ENCODE measurements at places on chromosomes 16 and 17.

- no peak for DNase-seq
Observed at GRCh38 chr17:4310354-4311060, 46.7 kb upstream of the ANKFY1 start.

DNA sequence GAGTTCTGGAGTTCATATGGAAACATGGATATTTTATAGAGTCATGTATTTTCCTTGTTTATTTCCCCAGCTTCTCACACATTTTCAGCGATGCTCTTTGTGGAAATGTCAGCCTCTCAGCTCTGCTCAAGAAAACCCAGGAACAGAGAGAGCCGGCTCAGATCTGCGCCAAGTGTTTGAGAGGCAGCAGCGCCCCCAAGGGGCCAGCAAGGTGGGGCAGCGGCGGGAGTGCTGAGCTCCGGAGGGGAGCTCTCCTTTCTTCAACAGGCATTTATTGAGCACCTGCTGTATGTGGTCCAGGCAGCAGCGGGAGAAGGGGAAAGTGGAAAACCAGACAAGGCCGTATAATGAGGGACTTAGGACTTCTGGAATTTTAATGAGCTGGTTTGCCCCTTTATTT, 421.1 kb upstream of the C16orf82 start:
- no peak for DNase-seq

- no peak for DNase-seq
Observed at GRCh38 chr17:64639516-64639915, 22.6 kb downstream of the SMURF2 start.

DNA sequence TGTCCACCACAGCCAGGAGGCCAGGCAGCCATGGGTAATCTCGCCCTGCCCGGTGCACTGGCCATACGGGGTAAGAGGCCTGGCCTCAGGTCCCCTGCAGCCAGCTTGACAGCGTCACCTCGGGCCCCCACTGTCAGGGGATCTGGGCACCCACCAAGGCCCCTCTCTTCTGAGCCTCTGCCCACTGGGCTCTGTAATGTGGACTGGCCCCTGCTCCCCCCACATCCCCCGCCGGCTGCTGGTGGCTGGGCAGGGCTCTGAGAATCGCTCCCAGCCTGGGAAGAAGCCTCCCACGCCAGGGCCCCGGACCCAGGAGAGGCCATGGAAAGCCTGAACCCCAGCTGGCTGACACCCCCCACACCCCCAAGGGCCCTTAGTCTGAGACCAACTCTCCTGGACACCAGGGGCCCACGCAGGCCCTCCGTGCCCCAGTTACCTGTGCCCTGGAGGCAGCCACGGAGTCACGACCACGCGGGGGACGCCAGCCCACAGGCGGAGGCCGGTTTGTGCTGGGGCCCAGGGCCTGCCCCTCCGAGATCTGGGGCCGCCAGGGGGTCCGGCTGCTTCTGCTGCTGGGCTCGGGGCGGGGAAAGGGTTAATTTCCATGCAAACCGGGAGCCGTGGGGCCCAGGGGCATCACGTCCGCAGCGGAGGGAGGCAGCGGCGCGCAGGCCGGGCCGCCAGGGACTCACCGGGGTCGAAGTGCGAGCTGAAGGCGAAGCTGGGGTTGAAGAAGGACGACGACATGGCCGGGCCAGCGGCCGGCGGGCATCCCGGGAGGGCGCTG, at the start of gene PVALEF:
TSS of gene PVALEF (plus strand) at position 262 of the 787 bp plus-strand sequence. CDS start 15,720 bp downstream, outside the sequence.
- no peak for DNase-seq

GRCh38 chr17:48012654-48013053, 24.9 kb downstream of the COPZ2 start:
- no peak for DNase-seq

DNA sequence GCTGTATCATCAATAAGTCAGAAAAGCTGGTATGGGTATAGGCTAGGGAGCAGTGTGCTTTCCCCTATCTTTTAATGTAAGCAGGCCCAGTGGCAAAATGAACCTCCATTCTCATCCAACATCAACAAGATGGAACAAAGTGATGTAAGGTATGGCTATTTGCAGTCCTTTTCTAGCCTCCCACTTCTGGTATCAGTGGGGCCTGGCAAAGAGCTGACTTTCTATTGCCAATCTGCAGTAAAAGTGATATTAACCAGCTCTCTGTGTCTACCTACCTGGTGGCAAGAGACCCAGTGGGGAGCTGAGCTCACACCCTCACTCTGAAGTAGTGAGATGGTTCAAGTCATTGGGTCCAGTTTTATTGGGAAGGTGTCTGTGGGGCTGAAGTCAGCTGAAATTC, 1492.6 kb downstream of the CDH11 start:
- DNase-seq: no peak

- DNase-seq: no peak
Observed at GRCh38 chr16:46648656-46649055, 27.5 kb upstream of the SHCBP1 start.

DNA sequence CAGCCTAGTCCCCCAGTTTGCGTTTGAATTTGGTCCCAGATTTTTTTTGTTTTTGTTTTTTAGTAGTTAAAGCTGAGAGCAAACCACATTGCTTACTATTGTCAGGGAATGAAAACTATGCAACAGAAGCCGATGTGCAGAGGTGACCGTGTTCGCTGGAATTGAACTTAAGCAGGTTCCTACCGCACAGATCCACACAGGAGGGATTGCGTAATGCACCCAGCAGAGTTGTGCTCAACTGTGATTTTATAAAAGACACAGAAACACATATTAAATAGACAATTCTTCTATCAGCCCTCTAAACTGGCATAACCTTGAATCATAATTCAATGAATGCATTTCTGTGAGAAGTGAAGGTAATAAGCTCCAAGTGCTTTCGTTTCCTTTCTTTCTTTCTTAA, 443.0 kb downstream of the WWOX start:
- no peak for DNase-seq

DNA sequence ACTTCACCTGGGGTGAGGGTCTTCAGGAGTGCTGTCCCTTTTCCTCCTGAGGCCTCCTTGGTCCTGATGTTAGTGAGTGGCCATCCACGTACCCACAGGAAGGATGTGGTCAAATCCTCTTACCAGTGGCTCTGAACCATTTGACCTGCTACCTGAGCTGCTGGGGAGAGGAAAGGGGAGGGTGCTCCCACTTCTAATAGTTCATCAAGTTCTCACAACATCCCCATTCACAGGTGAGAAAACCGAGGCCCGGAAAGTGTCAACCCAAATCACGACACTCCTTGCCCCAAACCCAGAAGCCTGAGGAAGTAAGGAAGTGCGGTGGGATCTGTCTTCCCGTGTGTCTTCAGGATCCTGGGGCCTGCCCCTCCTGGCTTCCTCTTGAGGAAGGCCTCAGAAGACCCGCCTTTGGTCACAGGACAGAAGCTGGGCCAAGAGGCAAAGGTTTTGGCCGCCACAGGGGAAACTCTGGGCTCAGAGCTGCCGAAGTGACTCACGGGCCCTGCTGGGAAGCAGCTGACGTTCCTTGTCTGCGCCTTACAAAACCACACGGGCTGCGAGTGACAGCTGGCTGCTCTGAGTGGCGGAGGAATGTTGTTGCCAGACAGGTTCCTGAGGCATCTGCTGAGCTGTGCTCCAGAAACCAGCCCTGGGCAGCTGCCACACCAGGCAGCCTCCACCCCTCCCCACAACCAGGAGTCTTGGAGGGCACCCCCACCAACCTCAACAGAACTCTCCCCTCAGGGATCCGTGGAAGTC, 13.9 kb upstream of the KIFC3 start:
- peak; percentile 73 for DNase-seq

- DNase-seq: no peak
Observed at GRCh38 chr16:75261590-75262078, 10.2 kb upstream of the BCAR1 start.

- DNase-seq: no peak
Observed at GRCh38 chr16:1832838-1833454, 5.9 kb downstream of the FAHD1 start.

GRCh38 chr17:78739331-78739931, 42.6 kb downstream of the CYTH1 start:
- DNase-seq: no peak

DNA sequence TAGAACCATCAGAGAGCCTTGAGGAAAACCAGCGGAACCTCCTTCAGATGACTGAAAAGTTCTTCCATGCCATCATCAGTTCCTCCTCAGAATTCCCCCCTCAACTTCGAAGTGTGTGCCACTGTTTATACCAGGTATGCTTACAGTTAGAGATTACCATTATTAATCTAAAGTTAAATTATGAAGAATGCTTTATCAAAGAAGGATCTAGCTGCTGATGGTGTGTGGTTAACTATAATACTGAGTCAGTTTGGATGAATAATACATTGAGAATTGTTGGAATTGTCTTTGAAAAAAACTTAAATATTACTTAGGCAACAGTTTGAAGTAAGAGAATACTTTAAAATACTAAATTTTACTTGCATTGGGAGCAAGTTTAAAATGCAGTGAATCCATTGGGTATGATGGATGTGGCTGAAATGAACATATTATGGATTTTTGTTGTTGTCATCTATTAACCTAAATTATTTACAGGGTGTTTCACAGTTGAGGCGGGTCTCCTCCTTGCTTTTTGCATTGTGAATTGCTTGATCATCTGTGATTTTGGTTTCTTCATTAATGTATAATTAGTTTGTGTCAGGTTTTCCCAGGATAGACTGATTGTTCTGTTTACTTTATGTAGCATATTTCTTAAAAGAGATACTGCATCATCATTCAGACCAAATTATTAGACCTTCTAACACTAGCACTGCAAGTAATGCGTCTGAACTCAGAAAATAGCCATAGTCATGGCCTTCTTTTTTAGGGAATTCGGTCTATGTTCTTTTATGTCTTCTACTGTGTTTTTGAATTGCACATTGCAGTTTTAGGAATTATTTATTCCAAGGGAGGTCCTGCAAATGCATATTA, 47.8 kb downstream of the OMG start:
- no peak for DNase-seq

DNA sequence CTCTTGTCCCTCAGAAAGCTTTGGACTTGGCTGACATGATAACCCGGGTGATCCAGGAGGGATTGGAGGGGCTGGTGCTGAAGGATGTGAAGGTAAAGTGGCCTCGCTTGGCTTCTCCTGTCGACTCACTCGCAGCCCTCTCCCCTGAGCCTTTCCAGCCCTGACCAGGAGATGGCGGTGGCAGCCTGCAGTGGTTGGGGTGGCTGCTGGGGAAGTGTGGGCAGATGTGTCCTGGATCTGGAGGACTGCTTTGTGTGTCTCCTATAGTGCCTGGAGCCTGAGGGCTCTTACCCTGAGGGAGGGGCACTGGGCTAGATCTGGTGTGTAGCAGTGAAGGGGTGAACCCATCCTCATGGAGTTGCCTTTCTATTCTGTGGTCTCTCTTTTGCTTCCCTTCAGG, 17.9 kb downstream of the LIG3 start:
- no peak for DNase-seq

GRCh38 chr17:2511138-2511461, 588 bp downstream of the METTL16 start:
- no peak for DNase-seq

DNA sequence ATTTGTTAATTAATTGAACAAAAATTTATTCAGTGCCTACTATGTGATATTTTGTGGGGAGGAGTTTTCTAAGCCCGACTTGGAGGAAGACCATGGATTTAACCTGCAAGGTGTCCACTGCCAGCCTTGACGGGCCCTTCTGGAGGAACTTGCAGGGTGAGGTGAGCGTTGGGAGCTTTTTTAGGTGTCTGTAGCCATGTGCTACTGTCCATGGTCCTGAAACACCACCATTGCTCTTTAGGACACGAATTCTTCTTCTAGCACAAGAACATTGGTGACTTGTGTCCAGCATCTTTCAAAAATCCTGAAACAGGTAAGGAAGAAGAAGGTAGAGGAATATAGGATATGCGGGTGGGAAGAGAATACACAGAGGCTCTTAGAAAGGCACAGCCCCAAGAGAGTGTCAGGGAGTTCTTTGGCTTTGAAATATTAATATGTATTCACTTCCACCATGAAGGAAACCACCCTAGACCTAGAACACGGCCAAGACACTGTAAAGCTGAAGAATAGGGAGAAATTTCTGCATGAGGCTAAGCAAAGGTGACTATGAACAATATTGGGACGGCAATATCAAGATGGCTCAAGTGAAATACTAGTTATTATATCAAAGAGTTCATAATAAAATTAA, 27.9 kb upstream of the OR4D1 start:
- no peak for DNase-seq

DNA sequence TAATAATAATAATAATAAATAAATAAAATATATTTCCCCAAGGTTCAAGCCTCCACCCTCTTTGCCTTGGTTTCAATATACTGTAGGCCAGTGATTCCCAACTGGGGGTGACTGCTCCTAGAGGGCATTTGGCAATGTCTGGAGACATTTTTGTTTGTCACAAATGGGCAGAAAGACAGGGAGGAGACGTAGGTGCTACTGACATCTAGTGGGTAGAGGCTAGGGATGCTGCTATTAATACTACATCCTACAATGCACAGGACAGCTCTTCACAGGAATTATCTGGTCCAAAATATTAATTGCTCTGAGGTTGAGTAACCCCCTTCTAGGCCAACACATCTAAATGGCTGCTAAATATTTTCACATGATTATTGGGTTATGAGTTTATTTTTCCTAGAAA, 12.8 kb upstream of the PRR14 start:
- no peak for DNase-seq

DNA sequence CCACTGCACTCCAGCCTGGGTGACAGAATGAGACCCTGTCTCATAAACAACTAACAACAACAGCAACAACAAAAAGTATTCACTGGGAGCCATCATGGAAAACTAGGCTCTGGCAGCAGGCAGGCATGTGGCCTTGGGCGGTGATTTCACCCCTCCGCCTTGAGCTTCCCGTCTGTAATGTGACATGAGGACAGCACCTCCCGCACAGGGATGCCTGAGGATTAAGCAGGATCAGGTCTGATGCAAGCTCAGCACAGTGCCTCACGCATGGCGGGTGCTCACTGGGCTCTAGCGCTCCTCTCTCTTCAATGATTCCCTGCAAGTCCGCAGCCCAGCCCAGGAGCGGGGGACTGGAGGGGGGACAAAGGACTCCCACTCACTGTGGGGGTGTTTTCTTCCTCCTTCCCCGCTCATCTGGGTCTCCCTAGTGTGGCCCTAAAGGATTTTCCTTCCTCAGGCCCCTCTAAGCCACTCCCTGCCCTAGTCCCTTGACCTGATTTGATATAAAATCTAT, 2.8 kb downstream of the PLCD3 start:
- DNase-seq: no peak

- no peak for DNase-seq
Observed at GRCh38 chr17:14460516-14461226, 159.8 kb downstream of the HS3ST3B1 start.

DNA sequence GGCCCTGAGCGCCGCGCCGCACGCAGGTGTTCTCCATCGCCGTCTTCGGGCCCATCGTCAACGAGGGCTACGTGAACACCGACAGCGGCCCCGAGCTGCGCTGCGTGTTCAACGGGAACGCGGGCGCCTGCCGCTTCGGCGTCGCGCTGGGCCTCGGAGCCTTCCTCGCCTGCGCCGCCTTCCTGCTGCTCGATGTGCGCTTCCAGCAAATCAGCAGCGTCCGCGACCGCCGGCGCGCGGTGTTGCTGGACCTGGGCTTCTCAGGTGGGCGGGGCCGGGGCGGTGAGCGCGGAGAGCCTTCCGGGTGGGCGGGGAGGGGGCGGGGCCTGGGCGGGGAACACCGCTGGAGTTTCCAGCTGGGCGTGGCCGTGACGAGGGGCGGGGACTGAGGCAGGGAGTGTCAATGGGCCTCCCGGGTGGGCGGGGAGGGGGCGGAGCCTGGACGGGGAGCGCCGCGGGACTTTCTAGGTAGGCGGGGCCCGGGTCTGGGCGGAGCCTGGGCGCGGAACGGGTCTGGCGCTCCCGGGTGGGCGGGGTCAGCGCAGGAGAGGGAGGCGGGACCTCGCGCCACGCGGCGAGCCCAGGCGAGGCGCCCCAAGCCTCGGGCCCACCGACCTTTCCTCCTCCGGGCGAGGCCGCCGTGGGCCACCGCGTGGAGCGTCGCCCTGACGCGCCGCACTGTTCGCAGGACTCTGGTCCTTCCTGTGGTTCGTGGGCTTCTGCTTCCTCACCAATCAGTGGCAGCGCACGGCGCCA, 2.4 kb downstream of the SYNGR3 start:
- peak; percentile 78 for DNase-seq
